Kidney tubule cell (primary cell): ENCODE measurements at places on chromosomes 6 and 20.
A peak's percentile ranks its signal among the peaks of the same experiment; 100 is the strongest.

DNA sequence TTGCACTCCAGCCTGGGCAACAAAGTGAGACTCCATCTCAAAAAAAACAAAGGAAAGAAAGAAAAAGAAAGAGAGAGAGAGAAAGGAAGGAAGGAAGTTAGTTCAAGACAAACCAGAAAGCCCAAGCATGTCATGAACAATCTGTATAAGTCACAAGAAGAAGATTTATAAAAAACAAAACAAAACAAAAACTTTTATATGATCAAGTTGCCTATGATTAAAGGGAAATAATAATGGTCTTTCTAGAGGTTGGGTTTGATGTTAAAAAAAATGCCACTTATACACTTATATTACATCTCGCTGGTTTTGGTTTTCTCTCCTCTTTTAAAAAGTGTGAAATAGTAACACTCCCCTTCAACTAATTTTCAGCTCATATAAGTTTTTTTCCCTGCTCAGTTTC, 146.2 kb upstream of the CARMIL1 start:
- DNase-seq = no peak

- peak; percentile 27 for DNase-seq
Measured at GRCh38 chr6:98657764-98658163, 176.6 kb upstream of the POU3F2 start.

DNA sequence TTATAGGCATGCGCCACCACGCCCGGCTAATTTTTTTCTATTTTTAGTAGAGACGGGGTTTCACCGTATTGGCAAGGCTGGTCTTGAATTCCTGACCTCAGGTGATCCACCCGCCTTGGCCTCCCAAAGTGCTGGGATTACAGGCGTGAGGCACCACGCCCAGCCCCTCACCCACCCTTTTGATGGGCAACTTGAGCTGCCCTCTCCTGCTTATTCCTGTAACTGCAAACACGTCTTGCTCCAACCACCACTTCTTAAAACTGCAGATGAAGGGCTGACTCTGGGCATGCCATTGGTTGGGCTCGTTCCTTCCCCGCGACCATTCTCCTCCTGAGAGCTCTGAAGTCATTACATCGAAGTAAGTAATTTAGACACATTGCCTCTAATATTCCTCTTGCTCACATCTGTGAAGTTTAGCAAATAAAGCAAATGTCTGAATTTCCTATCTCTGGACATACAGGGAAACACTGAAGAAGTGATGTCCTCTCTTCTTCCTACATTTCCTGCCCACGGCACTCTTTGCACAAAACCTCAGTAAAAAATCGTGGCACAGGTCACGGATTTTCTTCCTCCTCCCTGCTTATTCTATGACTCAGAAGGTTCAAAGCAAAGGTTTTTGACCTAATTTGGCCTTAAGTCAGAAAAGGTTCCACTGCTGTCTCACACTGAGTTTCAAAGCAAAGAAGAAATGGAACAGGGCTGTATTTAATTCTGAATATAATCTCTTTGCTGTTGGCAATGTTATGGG, 117.5 kb downstream of the GMPR start:
- DNase-seq = peak; percentile 39

- no peak for DNase-seq
Measured at GRCh38 chr6:134740027-134740373, 209.9 kb downstream of the ALDH8A1 start.

GRCh38 chr6:106381223-106381622, 20.7 kb downstream of the CRYBG1 start:
- DNase-seq = peak; percentile 75

- no peak for DNase-seq
Measured at GRCh38 chr6:7033202-7033601, 74.6 kb upstream of the RREB1 start.

DNA sequence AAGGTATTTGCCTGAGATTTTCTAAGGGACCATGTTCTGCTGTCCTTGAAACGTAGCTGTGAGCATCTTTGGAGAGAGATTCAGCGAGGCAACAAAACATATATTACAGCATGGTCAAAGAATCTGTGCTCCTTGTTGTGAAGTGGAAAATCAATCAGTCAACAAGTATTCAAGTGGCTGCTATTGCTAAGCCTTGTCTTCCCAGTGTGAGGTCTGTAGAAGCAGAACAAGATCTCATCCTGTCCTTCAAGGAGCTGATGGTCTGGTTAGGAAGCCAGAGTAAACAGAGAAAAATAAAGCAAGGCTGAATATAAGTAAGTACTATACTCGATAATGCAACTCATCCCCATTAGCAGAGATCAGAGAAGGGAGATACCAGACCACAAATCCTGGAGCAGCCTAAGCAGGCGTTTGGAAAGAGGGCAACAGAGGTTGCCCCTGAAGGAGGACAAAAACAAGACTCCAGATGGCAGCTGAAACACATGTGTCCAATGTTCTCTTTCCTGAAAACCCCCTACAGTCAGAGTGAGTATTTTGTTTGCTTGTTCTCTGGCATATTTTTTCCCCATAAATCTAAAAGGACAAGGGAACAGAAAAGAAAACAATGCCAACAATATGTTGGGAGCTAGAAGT, 392.0 kb downstream of the SYNE1 start:
- no peak for DNase-seq
